ENCODE measurements at places on chromosomes 2 and 18.

DNA sequence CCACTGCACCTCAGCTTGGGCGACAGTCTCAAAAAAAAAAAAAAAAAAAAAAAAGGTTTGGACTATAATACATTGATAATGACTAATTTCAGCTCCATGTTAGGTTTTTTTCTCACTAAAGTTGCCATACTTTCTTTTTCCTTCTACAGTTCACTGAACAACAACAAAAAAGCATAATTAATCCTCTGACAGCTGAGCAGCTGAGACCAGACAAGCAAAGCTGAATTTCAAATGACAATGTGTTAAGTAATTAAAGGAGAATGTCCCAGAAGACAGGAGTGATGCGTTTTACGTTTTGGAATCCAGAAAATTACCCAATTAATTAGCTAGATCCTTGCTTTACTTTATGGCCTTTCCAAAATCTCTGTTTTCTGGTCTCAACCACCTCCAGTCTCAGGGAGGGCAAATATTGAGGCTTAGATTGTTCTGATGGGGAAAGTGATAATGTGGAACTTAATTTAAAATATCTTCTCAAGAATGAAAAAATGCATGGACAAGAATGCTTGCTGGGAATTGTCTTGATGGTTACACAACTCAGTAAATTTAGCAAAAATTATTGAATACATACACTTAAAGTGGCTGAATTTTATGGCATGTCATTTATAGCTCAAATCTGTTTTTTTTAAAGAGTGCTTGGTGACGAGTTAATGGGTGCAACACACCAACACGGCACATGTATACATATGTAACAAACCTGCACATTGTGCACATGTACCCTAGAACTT lies 17.4 kb upstream of the RMDN2 start:
- no peak for DNase-seq

DNA sequence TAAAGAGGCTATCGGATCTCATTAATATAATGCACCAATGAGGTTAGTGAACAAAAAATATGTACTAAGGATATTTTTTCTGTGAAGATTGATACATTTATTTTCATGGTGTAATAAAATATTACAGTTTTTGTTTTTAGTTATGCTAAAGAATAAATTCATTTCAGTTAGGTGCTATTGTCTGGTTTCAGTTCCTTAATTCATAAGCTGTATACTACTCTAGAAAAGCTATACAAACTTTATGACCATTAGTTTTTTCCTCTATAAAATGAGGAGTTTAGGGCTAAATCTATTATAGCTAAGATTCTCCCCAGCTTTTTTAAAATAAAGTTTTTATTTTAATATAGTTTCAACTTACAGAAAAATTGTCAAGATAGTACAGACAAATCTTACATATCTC lies 1311.7 kb upstream of the NXPH2 start:
- no peak for DNase-seq

GRCh38 chr2:30439296-30439695 lies 7.8 kb upstream of the LCLAT1 start:
- DNase-seq = no peak

- DNase-seq = no peak
These were observed 780.8 kb upstream of the KLHL29 start for GRCh38 chr2:22604136-22604535.

GRCh38 chr2:174593041-174593440 lies 4.6 kb downstream of the WIPF1 start:
- no peak for DNase-seq

- no peak for DNase-seq
These were observed 244.2 kb downstream of the KLHL29 start for GRCh38 chr2:23628926-23629771.

DNA sequence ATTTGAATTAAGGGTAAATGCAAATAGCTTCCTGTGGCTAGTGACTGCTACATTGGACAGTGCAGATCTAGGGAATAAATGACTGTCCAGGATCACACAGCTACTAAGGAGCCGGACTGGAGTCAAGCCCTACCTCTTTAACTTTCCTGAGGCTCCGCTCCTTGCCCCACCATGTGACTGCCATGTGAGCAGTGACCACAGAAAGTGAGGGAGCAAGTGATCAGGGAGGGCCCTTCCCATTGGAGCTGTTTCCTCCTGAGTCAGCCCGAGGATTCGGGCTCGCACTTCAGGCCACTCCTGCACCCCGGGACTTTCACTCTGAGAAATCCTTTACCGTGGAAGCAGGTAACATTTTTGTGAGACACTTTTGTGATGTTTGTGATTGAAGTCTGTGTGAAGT lies 198.0 kb downstream of the ANKRD30B start:
- no peak for DNase-seq

GRCh38 chr2:43592443-43592842 lies 3.4 kb downstream of the THADA start:
- DNase-seq = no peak

GRCh38 chr18:69974365-69974764 lies 26.7 kb upstream of the CD226 start:
- DNase-seq = no peak

DNA sequence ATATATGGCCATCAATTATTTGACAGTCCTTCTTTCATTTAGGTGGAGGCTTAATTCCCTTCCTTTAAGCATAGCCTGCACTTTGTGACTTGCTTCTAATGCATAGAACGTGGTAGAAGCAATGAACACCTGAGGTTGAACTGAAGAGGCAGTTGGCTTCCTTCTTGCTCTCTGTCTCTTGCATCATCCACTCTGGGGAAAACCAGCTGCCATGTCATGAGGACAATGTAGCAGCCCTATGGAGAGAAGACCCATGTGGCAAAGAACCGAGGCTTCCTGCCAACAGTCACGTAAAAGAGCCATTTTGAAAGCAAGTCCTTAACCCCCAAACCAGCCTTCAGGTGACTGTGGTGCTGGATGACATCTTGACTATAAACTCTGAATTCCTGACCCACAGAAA lies 46.8 kb downstream of the ATOH8 start:
- no peak for DNase-seq

DNA sequence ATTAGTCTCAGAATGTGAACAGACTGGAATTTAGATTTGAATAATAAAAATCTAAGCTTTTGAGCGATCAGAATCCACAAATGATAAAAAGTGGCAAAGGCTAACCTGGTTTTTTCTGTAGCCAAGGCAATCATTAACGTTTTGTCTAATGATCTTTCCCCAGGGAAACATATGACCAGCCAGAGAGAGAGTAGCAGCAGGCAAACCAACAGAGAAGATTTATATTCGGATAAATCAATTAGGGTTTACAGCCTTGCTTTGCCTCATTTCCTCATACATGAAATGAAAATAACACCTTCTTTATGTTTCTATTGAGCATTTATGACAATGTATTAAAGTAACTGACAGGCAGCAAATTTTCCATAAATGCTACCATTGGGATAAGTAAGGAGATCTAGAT lies 14.5 kb downstream of the TIA1 start:
- no peak for DNase-seq

DNA sequence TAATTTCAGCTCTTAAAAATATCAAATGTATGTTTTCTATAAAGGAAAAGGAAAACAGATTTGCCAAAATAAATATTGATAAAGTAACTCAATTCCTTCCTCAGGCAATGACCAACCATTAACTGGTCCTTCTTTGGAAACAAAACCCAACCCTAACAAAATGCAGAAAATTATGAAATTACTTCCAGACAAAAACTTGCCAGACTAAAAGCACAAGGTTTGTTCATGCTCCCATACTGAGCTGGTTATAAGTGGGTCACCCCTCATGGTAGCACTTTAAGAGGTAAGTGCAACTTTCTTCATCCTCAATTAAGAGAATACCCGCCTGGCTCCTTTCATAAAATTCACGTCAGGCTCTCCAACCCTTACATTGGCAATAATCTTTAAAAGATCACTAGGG lies 31.1 kb upstream of the TTC32 start:
- DNase-seq = no peak

- DNase-seq = no peak
These were observed 39.5 kb downstream of the THNSL2 start for GRCh38 chr2:88209521-88210131.

DNA sequence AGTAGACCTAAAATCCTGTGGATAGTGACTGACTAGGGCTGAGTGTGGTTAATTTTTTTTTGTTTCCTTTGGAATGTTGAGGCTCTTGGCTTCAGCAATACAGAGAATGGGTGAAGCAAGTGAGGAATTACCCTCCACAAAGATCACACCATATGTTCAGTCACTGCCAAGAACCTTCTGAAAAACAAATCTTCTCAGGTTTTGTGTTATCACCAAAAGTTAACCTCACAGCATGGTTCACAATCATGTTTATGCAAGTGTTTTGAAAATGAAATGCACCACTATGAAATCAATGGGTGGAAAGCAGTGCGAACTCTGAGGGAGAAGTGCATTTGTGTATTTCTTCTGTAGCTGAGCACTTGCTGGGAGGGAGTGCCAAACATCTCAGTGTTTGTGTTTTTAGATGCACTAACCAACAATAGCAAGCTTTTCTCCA lies 44.4 kb downstream of the SPATS2L start:
- DNase-seq = no peak

DNA sequence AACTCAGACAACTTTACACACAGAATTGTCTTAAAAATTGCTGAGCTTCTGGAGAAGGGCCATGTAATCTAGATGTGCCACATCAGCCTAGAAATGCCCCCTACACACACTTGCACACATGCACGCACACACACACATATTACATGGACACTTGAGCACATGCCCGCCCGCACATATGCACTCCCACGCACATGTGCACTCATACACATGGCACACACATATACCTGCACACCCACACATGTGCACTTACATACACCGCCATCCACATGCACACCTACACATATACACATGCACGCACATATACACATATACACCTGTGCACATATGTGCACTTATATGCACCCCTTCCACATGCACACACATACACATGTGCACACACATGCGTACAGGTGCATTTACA lies 213.7 kb downstream of the SEPTIN10 start:
- no peak for DNase-seq

DNA sequence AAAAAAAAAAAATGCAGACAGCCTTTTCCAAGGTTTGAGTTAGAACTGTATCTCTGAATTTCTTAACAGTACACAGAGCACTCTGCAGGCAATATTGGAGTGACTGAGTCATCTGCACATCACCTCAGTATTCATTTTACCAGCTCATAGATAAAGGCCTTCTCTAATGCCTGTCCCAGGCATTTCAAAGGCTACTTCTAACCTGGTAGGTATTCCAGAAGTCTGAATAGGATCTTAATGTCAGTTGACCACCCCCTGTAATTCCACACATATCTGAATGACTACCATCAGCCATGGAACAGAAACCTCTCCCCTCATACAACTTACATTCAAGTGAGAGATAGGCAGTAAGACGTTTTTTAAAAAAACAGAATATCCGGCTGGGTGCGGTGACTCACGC lies 9.0 kb downstream of the METTL21A start:
- no peak for DNase-seq

DNA sequence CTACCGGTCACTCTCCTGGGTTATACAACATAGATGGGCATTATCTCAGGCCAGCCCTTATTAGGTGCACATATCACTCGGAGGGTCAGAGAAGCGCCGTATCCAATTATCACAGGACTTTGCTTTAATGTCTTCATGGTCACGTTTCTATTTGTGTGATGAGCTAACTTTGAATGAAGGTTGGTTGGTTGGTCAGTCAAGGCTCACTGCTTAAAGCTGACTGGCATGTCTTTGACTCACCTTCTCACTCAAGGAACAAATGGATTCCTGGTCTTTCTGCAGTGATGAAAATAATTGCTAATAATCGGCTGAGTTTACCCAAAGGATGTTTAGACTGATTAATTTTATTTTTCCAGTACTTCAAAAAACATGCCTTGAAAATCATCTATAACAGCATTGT lies 39.7 kb downstream of the COLEC12 start:
- DNase-seq = no peak

GRCh38 chr2:198702796-198703195 lies 754.9 kb downstream of the SATB2 start:
- no peak for DNase-seq

DNA sequence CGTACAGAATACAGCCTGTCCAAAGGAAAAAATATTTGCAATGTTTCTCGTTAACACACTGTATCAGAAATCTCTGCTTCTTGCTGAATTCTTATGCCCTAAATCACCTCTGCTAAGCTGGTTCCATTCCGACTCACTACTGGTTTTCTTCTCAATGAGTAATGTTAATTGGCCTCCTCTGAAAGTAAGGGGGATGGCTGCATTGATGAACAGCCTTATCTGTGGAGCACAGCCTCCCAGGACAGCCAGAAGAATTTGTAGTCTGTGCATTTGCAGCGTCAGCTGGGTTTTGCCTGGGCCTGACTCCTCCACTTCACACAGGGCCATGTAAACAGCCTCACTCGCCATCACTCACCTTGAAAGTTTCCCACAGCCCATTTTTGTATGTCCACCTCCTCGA lies 127.7 kb downstream of the RNF152 start:
- DNase-seq = no peak

GRCh38 chr2:71672826-71673795 lies 219.8 kb downstream of the DYSF start:
- DNase-seq = no peak

DNA sequence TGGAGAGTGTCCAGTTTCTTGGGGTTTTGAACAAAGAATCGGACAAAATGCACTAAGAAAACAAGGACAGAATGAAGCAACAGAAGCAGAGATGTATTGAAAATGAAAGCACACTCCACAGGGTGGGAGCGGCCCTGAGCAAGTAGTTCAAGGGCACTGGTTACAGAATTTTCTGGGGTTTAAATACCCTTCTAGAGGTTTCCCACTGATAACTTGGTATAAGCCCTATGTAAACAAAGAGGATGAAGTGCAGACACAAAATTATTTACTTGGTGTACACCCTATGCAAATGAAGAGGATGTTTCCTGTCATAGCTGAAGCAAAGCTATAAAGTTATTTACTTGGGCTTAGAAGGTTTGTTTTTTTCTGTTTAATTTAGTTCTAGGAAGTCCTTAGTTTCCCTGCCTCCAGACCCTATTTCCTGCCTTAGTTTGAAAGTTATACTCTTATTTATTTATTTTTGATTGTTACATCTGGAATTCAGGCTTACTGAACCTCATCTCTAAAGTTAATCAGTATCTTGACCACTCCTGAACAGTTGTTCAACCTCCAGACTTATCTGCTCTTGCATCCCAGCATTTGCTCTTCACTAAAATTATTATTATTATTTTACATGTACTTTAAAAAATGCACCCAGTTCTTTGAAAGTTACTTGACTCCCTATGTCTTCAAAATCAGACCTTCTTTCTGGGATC lies 193.5 kb downstream of the SPP2 start:
- peak; percentile 47 for DNase-seq
